ENCODE measurements at places on chromosomes 2 and 18. TPM values are rescaled to one million over a fixed set of nuclear protein-coding genes. Genes with fewer than 3 reads are reported as not detected.
A peak's percentile ranks its signal among the peaks of the same experiment; 100 is the strongest.

The NIF3L1 gene
- 14.4 TPM for total RNA-seq

The CNDP1 gene
- total RNA-seq = not detected

The CHRNG gene
- not detected for total RNA-seq

The RPL31 gene
- total RNA-seq = 843 TPM

The ABCG5 gene
- not detected for total RNA-seq

The DYNAP gene
- total RNA-seq = not detected

The RAMP1 gene
- total RNA-seq = not detected

The ANKRD30B gene
- not detected for total RNA-seq

The MPHOSPH10 gene
- total RNA-seq = 10.6 TPM

The CLIP4 gene
- 8.1 TPM for total RNA-seq

The APCDD1 gene
- total RNA-seq = not detected

The RNF152 gene
- 83.6 TPM for total RNA-seq

The CPLX4 gene
- total RNA-seq = not detected

DNA sequence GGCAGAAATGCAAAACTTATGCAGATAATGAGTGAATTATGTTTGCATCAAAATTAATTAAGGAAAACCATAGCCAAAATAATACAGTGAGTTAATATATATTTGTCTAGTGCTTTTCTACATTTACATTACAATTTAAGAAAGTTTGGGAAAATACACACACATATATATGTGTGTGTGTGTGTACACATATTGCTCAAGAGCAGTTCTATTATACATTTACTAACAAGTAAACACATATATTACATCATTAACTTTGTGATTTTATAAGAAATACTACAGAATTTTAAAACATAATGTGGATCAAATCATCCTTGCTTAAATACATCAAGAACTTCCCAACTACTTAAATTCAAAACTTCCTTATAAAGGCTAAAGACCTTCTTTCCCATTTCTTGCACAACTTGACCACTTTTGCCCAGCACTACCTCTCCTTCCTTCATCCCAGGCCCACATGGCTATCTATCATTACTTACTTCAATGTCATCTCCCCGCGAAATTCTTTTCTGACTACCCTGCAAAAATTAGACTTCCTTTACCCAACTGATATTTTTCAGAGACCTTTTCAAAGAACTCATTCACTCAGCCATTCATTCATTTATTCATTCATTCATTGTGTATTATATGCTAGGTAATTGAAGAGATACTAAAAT is 68.4 kb downstream of the COL5A2 start:
- DNase-seq = no peak

- DNase-seq = no peak
These were observed 968 bp upstream of the ASTL start for GRCh38 chr2:96139181-96139758.

GRCh38 chr2:16746329-16746728 is 80.7 kb upstream of the CYRIA start:
- DNase-seq = no peak

DNA sequence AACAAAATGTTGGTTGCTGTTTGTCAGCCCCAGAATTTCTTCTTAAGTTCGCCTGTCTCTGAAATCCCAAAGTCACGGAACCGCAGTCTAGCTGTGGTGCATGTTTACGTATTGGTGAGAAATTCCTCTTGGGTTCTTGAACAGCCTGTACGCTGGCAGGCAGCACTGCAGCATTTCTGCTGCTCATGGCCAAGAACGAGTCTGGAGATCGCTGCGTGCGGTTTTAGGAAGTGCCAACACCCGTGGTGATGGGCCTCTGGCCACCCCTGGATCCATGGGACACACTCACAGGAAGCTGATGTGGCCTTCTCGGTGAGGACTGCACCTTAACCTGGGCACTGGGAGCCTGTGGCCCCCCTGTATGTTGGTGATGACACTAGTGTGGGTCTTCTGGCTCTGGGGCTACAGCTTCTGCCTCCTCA is 23.7 kb downstream of the ASB1 start:
- DNase-seq = no peak

- DNase-seq = no peak
These were observed 48.8 kb upstream of the TMEFF2 start for GRCh38 chr2:192243488-192243887.

GRCh38 chr2:40937284-40937683 is 485.4 kb upstream of the SLC8A1 start:
- no peak for DNase-seq

- DNase-seq = no peak
These were observed 123.5 kb downstream of the DNAH6 start for GRCh38 chr2:84639751-84640150.

DNA sequence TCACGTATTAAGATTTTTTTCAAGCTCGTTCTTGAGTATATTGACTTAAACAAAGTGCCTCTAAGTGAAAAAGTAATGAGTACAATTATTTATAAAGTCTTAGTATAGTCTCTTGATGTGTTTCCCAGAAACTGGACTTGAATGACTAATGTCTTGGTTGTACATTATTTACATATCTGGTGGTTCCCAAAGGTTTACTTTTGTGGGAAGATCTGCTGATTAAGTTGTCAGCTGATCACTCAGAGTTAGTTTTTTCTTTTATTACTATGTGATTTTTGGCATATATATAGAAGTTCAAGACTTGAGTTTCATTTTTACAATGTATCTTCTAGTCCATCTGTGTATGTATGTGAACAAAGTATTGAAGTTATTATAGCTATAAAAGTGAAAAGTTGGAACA is 29.5 kb downstream of the RNF144A start:
- DNase-seq = no peak

DNA sequence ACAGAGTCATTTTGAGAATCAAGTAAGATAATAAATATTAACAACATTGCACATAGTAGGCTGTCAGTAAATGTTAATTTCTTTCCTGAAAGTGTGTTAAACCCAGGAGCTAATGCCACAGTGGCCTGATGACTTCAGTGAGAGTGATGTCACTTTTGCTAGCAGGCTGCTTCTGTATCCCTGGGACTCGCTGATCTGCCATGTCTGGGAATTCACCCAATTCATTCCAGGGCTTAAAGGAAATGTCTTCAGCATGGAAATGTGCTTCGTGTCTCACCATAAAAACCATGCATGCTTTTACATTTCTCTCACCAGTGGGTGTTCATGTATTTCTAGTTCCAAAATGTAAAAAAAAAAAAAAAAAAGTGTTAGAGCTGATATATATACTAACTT is 56.8 kb upstream of the MAPRE3 start:
- DNase-seq = no peak

- no peak for DNase-seq
These were observed 160.2 kb downstream of the PMAIP1 start for GRCh38 chr18:60060026-60060425.

DNA sequence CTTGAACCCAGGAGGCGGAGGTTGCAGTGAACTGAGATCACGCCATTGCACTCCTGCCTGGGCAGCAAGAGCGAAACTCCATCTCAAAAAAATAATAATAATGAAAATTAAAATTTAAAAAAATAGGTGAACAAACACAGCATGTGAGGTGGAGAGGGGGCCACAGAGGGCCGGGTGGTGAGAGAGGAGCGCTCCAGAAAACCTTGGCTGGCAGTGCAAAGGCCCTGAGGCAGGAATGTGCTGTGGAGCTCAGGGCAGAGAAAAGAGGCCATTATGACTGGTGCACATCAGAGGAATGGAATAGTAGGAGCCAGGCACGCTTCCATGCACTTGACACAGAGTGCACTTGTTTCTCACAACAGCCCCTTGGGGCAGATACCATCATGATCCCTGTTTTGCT is 21.6 kb upstream of the SCLY start:
- no peak for DNase-seq

GRCh38 chr2:100895402-100895801 is 75.5 kb downstream of the NPAS2 start:
- no peak for DNase-seq

DNA sequence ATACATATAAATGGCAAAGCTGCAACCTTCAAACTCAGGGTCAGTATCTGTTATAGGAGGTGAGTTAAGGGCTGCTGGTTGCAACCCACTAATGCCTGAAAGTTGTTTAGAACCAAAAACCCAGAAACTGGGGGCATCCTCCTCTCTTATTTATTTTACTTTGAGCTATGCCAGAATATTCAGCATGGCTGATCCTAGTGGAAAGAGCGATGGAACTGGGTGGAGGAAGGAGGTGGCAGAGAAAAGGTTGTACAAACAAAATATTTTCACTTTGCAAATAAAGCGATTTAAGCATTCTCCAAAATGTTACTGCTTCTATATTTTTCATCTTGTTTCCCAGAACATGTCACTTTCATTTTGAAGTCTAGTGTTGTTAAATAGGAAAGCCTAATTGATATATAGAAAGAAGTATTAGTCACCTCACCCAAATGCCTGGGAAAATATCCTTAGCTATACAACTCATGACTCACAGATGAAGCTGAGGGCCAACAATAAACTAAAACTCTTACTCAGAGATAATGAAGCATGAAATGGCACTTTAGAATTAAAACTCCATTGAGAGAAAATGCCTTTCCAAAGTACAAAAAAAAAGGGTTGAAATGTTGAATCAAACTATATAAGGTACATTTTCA is 251.4 kb upstream of the UBE2E3 start:
- peak; percentile 34 for DNase-seq

GRCh38 chr2:48170281-48170680 is 264.0 kb upstream of the FBXO11 start:
- DNase-seq = no peak

DNA sequence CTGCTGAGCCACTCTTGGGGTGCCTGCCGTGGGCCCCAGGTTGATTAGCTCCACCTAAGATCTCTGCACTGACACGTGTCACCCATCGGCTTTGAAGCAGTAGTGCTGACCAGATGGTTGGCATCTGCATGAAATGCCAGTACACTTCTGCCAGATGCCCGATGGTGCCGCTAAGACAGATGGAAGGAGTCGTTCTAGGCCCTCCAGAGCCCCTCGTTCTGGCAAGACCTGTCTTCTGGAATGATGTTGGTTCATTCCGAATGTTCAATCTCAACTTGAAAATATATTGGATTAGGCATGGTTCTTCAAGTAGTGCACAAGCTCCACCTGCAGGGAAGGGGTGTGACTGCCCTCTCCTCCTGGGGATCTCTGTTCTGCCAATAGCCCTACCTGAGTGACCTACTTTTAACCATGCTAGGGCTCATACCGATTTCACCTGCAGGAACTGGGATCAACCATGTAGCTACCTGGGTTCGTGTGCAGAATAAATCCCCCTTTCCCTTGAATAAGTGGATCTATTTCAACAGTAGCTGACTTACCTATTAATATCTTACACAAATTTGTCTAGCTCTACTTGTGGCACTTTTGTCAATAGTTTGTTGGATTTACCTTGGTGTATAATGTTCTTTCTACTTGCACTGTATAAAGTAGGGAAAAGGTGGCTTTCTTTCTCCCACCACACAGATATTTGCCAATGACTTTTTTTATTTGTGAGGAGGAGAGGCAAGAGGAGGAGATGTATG is 342.6 kb downstream of the CTNNA2 start:
- no peak for DNase-seq

GRCh38 chr18:189254-189653 is 30.9 kb downstream of the USP14 start:
- no peak for DNase-seq

GRCh38 chr18:2920546-2921343 is 73.9 kb downstream of the EMILIN2 start:
- no peak for DNase-seq

- DNase-seq = no peak
These were observed 162.9 kb downstream of the MTCL1 start for GRCh38 chr18:8868276-8868675.

- DNase-seq = peak; percentile 86
These were observed 146.6 kb downstream of the RDH14 start for GRCh38 chr2:18413676-18414396.

GRCh38 chr18:75207310-75208154 is 1.4 kb downstream of the PTGR3 start:
- DNase-seq = no peak

- DNase-seq = no peak
These were observed 50.6 kb downstream of the CELF4 start for GRCh38 chr18:37514953-37515352.

- DNase-seq = no peak
These were observed 158.6 kb upstream of the THUMPD2 start for GRCh38 chr2:39937621-39938020.

DNA sequence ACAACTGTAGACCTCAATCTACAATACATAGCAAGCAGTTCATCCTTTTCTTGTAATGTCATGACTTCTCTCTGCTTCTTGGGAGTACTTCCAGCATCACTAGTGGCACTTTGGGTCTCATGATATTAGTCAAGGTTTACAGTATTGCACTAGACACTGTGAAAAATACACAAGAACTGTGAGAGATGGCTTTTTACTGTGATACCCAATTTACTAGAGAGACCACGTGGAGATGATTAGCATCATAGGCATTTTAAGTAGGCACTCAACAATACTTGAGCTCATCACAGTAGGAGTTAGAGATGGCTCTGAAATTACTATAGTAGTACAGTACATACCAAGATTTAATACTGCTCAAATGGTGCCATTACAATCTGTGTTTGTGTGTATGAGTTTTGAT is 112.8 kb upstream of the EML6 start:
- DNase-seq = no peak

- DNase-seq = no peak
These were observed 123.1 kb upstream of the ACKR3 start for GRCh38 chr2:236446521-236446920.

GRCh38 chr2:135050132-135050531 is 2.0 kb upstream of the RAB3GAP1 start:
- DNase-seq = no peak

DNA sequence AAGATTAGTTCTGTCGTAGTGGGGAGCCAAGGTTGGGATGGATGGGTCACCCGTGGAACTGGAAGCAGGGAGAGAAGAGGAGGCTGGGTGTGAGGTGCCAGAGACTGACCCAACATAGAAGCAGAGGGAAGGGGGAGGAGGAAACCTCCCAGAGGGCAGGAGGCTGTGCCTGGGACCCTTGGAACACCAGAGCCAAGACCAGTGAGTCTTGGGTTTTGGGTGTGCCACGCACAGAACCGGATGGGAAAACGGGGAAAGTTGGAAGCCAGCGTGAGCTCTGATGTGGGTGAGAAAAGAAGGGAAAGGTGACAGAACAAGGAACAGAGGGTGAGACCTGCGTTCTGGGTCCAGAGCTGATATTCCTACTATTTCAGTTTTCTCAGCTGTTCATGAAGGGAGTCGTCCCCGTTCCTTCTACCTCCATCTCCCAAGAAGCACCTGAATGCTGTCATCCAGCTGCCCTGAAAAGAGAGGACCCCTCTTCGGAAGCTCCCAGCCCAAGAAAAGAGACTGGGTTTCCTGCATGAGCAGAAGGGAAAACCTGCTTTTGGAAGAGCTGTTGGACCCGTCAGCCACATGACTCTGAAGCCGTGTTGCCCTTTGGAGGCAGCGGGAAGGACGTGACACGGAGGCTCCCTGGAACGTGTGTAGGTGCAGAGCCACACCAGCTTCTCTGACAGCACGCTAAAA is 250.1 kb downstream of the NDUFA10 start:
- no peak for DNase-seq

DNA sequence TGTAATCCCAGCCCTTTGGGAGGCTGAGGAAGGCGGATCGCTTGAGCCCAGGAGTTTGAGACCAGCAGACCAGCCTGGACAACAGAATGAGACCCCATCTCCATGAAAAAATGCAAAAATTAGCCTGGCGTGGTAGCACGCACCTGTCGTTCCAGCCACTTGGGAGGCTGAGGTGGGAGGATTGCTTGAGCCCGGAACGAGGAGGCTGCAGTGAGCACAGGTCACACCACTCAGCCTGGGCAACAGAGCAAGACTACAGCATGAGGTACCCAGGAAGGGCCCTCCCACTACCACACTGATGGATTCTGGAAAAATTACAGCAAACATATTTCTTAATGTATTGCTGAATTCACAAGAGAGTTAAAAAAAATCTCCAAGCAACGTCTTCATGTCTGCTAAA is 56.3 kb upstream of the HPCAL1 start:
- DNase-seq = no peak

- DNase-seq = no peak
These were observed 110.7 kb downstream of the INO80D start for GRCh38 chr2:205975082-205975949.

All from dermis microvascular lymphatic vessel endothelial cell (primary cell).